ENCODE measurements at places on chromosomes 6 and 20.

- DNase-seq, result no peak
Observed at GRCh38 chr20:36744243-36744642, 1.6 kb downstream of the NDRG3 start.

DNA sequence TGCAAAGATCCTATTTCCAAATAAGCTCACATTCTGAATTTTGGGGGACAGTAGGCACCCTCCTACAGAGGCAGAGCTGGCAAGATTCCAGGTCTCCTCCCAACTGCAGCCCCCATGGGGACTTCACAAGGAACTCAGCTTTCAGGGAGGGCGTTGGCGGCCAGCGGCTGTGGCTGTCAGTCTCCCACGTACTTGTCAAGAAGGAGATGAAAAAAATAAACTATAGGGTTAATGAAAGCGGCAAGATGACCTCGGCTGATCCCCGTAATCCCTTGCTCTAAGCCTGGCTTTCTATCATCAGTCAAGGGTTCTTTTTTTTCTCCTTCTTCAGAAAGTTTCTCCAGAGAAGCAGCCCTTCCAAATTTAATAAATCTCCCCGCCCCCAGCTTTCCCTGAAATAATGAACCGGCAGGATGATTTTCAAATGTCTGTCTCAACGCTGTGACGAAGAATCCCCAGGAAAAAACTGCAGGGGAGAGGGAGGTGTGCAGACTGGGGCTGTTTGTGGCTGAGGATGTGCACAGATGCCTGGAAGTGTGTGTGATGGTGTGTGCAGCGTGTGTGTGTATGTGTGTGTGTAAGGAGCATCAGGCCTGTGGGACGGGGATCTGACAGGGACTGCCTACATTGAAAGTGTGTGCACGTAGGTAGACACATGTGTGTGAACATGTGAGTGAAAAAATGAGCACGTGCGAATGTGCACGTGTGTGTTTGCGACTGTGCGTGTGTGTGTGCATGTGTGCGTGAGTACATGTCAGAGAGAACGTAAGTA lies 78.7 kb downstream of the SLC2A10 start:
- DNase-seq, result no peak

- DNase-seq, result no peak
Observed at GRCh38 chr6:67615796-67616195, 1019.3 kb upstream of the ADGRB3 start.

GRCh38 chr20:52482044-52482443 lies 290.5 kb upstream of the ZFP64 start:
- no peak for DNase-seq

GRCh38 chr20:5410470-5410869 lies 93.7 kb upstream of the PROKR2 start:
- DNase-seq, result no peak

- DNase-seq, result peak; percentile 79
Observed at GRCh38 chr6:16334671-16335070, 96.3 kb downstream of the GMPR start.

- DNase-seq, result peak; percentile 51
Observed at GRCh38 chr6:1390133-1390945, 963 bp downstream of the FOXF2 start.

DNA sequence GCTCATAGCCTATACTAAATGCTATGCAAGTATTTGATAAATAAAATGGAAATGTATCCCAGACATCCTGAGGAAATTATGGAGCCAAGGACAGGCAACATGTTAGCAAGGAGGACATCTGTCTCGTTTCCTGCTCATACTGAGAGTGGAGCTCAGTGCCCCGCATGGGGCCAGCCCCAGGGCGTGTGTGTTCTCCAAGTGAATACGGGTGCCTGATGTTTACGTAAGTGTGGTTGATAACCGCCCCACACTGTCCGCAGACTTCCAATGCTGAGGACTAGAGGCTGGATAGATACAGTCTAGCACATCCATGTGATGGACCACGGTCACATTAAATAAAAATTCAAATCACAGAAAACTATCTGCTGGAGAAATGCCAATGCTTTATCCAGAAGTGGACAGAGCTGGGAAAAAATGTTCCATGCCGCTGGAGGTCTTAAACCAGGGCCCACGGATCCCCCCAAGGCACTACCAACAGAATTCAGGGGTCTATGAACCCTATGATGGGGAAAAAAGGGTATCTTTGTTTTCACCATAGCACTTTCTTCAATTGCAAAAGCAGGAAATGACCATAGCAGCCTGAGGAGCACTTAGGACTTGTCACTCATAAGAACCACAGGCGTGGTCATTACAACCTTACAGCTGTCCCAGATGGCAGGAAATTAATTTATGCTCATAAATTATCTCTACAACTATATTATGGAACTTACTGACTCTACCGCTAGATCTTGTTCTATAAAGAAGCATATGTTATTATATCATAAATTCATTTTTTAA lies 24.9 kb downstream of the TGM2 start:
- no peak for DNase-seq

DNA sequence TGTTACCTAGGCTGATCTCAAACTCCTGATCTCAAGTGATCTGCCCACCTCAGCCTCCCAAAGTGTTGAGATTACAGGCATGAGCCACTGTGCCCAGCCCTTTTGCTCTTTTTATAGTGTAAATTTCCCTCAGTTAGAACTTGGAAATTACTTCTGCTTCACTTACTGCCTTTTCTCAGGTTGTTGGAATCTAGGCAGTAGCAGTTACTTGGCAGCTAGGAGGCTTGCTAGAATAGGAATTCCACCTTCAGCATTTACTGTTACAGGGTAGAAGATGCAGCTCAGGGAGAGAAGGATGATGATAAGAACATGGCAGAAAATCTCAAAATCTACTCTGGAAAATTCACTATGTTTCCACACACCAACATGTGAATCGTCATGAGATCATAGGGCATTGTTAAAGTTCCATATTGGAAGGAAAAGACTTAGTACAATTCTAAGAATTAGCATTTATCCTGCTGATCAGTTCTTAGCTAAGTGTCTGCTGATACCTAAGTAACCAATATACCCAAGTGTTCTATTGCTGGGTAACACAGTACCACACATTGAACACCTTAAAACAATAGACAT lies 182.2 kb downstream of the SLC16A10 start:
- no peak for DNase-seq

Measured in AG08395 (cell line).